Fibroblast of skin of right quadriceps (primary cell): ENCODE measurements at places on chromosomes 3 and 15.

- DNase-seq = peak; percentile 98
Observed at GRCh38 chr3:128879125-128879969, at the start of gene ACAD9. Gene ACAD9, plus strand, starts transcription at chr3:128879620. Its CDS starts 72 bp downstream, at chr3:128879692.

- DNase-seq = no peak
Observed at GRCh38 chr3:34886443-34886842, 752.9 kb upstream of the ARPP21 start.

DNA sequence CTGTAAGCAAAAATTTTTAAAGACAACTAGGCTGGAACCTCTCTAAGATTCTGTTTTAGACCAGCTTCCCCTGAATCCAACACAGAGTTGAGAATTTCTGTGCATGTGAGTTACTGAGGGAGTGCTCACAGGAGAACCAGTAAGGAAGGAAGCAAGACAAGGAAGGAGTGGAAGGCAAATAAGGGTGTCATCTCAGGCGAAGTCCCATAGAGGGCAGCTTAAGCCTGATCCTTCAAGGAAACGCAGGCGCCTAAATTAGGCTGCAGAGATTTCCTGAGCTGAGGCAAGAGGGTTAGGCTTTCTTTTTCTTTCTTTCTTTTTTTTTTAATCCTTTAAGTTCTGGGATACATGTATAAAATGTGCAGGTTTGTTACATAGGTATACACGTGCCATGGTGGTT is 36.2 kb upstream of the COL6A6 start:
- peak; percentile 45 for DNase-seq

- DNase-seq = peak; percentile 21
Observed at GRCh38 chr15:82647045-82647834, at the start of gene CPEB1. Gene CPEB1, minus strand, starts transcription at chr15:82647363. Its CDS starts 18,904 bp downstream, at chr15:82628459.

- DNase-seq = no peak
Observed at GRCh38 chr15:75192307-75192706, 9.4 kb upstream of the C15orf39 start.

- no peak for DNase-seq
Observed at GRCh38 chr3:100629421-100630127, 20.2 kb downstream of the ADGRG7 start.

GRCh38 chr15:29054171-29055045 is 168.6 kb downstream of the APBA2 start:
- DNase-seq = no peak

GRCh38 chr15:65245096-65245856 is 34.0 kb upstream of the CILP start:
- DNase-seq = peak; percentile 54

DNA sequence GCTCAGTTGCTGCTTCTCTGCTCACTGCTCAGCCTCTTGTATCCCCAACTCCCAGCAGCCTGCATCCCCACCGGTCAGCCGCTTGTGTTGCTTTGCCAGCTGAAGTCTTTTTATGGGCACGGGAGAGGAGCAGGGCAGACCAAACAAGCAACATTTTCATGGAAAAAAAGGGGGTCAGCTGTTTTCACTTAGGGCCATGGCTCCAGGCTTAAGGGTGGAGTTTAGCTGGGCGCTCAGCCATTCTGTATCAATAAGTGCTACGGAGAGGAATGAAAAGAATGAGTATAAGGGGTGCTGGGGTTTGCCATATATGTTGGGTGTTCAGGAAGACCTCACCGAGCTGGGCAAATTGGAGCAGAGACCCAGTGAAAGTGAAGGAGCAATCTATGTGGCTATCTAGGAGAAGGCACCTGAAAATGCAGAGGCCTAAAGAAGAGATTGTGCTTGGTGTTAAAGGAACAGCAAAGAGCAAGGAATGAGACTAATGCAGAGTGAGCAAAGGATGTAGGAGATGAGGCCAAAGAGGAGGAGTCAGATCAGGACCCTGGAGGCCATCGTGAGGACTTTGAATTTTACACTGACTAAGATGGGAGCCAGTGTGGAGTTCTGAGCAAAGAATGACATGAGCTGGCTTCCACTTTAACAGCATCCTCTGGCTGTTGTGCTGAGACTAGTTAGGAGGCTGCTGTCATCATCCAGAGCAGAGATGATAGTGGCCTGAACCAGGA is 16.6 kb upstream of the IREB2 start:
- DNase-seq = no peak

DNA sequence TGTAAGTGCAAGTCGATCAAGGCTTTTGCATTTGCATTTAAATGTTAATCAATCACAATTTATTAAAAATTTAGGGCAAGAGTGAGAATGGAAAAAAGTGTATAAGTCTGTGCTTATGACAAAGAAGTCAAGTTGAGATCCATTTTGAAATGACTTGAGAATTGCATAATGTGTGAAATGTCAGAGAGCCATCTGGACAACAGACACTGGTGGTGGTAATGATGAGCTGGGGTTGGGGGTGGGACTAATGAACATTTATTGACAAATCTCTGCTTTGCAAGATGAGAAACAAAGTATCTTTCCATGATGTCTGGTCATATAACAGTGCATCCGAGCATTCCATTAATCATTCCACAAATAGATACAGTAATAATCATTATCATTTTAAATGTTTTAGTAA is 89.4 kb upstream of the ZBTB20 start:
- DNase-seq = no peak

GRCh38 chr3:196894557-196895295 is 27.0 kb downstream of the SENP5 start:
- DNase-seq = no peak

DNA sequence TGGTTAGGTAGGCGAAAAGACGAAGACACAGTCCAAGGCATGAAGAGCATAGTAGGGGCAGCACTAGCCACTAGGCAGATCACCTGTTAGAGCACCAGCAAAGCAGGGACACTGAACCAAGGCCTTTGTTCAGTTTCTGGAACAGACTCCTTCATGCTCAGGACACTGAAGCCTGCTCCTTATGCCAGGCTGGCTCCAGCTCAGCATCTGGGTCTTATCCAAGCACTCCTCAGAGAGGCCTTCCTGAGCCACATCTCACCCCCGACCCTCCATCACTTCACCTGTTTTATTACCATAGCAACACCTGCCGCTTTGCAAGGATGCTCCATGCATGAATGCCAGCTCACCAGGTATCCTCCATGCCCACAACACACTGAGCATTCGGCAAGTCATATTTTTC is 206.3 kb upstream of the CHRNA7 start:
- no peak for DNase-seq

GRCh38 chr3:8854656-8855055 is 85.2 kb upstream of the OXTR start:
- DNase-seq = peak; percentile 41

GRCh38 chr3:101695779-101696372 is 9.4 kb upstream of the RPL24 start:
- DNase-seq = peak; percentile 59

GRCh38 chr15:48781017-48781416 is 29.9 kb downstream of the CEP152 start:
- DNase-seq = peak; percentile 14

- no peak for DNase-seq
Observed at GRCh38 chr15:89504166-89504565, 7.8 kb upstream of the RHCG start.

DNA sequence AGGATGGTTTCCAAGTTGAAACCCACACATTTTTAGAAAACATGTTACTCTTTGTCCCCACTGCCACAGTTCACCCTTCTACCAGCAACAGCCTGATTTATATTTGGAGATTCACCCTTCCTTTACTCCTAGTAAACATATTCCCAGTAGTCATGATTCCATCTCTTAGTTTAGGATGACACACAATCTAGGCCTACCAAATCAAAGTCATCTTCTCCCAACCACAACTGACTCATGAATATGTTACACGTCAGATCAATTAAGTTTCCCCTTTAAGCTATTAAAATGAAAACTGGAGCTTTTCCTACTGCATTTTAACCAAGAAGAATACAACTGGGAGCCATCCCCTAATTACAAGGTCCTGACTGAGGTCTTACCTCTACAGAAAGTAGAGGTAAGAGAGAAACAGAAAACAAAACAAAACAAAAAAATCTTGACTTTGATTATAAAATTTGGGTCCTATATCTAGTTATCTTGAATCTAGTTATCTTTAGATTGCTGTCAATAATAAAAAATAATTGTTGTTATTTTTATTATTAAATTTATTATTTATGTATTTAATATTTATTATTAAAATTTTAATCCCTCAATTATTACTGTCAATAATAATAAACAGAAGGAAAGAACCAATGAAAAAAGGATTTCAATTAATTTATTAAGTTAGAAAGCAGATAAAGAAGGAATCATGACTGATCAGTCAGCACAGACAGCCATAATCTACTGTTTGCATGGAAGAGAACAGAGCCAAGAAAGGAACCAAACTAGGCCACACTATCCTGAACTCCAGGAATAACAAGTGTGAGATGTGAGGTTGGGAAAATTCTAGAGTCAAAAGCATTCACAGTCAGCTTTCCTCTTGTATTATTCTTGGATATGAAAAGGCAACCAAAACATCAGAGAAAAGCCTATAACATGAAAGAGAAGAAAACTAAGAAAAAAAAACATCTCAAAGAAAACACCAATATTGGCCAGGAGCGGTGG is 12.5 kb downstream of the DPH6 start:
- peak; percentile 90 for DNase-seq

DNA sequence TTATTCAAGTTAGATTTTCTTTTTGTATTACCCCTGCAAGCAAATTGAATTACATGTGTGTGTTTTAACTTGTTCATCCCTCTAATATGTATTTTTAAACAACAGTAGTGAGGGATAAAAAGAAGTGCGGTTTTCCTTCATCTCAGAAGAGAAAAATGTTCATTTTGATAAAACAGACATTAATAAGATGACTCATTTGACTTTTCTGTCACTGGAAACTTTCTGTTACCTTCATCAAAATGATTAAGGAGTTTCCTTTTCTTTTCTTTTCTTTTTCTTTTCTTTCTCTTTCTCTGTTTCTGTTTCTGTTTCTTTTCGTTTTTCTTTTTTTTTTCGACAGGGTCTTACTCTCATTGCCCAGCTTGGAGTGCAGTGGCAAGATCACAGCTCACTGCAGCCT is 53.0 kb downstream of the ECT2 start:
- no peak for DNase-seq

DNA sequence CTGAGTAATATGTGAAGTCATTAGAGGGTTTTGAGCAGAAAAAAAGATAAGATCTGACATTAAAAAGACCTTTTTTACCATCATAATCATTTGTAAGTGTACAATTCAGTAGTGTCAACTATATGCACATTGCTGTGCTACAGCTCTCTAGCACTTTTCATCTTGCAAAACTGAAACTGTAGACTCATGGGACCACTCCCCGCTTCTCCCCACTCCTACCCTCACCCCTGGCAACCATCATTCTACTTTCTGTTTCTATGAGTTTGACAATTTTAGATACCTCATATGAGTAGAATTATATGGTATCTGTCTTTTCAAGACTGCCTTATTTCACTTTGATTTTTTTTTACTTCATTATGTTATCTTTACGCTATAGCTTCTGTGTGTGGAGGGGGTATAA is 112.8 kb downstream of the NSUN3 start:
- DNase-seq = no peak

DNA sequence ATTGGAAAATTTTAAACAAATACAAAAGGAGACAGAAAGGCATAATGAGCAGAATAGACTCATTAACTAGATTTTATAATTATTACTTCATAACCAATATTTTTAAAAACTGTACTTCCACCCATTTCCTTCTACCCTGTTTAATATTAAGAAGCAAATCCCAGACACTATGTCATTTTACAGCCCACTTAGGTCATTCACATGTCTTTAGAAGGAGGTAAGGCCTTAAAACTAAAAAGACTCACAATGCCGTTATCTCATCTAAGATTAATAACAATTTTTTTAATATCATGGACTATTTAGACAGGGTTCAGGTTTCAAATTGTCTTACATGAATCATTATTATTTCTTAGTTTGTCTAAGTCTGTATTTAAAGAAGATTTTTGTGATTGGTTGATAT is 217.2 kb downstream of the NFKBIZ start:
- DNase-seq = no peak

DNA sequence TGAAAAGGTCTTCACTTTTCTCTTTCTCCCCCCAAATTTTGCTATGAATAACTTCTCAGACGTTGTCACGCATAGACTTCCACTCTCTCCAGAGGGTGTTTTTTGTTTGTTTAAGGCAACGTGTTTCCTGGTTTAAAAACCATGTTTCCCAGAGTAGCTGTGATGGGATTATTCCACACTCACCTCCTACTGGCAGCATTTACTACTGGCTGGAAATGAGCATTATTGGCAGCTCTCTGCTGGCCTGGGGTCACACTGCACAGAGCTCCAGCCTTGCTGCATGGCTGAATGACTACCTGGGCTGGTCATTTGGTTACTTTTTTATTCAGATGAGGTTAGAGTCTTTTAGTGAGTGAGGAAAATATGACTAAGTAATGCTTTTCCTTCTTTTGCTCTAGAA is 65.2 kb downstream of the RARB start:
- DNase-seq = no peak

DNA sequence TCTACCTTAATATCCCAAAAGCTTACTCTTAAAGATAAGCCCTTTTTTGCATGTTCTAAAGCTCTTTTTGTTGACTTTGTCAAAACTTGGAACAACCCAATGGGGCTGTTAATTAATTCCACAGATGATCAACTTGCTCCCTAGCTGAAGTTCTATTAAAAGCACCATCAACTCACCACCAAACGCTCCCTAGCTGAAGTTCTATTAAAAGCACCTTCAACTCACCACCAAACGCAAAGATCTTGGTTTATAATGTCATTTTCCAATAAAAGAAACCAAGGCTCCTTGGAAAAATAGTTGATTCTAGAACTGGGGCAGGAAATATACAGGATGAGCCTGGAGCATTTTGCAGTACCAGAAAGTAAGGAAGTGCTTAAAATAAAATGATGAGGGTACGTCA is 122.3 kb upstream of the STT3B start:
- DNase-seq = no peak

GRCh38 chr3:115100806-115101205 is 46.3 kb downstream of the ZBTB20 start:
- DNase-seq = no peak

GRCh38 chr3:196942915-196943277 is 568 bp upstream of the NCBP2 start:
- peak; percentile 10 for DNase-seq

DNA sequence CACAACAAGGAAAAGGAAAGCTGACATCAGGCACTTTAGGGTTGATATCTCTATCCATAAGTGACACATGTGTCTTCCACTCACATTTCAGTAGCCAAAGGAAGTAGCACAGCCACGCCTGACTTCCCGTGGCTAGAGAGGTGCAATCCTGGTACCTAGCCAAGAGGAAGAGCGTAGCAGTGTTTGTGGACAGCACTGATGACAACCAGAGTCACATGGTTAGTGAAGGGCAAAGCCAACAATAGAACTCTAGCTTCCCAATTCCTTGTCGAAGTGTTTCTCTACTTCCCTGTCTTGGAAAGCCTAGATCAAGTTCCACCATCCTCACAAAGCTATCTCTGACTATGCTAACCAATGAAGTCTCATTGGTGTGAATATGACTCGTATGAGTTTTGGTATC is 189.2 kb downstream of the RSL24D1 start:
- no peak for DNase-seq

DNA sequence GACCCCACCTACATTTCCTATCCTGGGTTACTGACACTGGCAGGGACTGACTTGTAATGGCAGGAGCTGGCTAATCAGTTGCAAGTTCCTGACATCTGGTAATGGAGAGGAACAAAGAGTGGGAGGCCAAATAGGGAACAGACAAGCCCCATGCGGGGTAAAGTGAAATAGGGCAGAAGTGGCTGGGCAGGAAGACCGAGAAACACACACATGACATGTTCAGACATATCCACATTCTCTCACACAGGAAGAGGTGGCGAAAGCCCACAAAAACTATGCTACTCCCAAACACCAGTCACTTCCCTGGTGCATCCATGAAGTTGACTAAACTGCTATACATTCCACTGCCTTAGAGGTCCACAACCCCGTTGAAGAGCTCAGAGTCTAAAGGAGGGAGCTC is 394.1 kb upstream of the TBL1XR1 start:
- peak; percentile 43 for DNase-seq
